ENCODE measurements at places on chromosomes 4 and X. TPM values are rescaled to one million over a fixed set of nuclear protein-coding genes. Genes with fewer than 3 reads are reported as not detected.

STPG2 gene
- total RNA-seq: 0.19 TPM

- H3K27ac ChIP-seq: no peak overlapping the region
- H3K27me3 ChIP-seq: no peaks in the 10 kb centered on the region
- no peaks in the 10 kb centered on the region for H3K4me1 ChIP-seq
- no peak overlapping the region for H3K4me3 ChIP-seq
- no peak for DNase-seq
Observed at GRCh38 chr4:24244663-24245490, 339.5 kb downstream of the DHX15 start.

HHIP gene
- not detected for total RNA-seq

DNA sequence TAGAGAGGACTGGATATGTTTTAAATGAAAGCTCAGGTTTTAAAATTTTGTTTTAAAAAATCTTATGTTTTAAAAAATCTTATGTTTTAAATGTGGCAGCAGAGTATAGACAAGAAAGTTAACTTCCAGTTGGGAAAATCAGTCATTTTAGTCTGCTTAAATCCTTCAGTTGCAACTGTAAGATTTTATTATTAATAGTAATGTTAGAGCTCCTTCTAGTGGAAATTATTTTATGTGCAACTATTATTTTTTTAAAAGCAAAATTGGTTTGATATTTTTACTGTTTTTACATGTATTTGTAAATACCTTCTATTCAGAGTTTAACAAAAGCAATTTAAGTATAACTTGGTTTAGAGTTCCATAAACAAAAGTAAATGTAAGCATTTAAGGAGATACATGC is 8.5 kb upstream of the NUDT6 start:
- DNase-seq: no peak
- peaks cover 35% of the 10 kb centered on the region for H3K36me3 ChIP-seq
- H3K4me1 ChIP-seq: no peaks in the 10 kb centered on the region
- H3K27ac ChIP-seq: no peak overlapping the region

EGFL6 gene
- not detected for total RNA-seq

DNA sequence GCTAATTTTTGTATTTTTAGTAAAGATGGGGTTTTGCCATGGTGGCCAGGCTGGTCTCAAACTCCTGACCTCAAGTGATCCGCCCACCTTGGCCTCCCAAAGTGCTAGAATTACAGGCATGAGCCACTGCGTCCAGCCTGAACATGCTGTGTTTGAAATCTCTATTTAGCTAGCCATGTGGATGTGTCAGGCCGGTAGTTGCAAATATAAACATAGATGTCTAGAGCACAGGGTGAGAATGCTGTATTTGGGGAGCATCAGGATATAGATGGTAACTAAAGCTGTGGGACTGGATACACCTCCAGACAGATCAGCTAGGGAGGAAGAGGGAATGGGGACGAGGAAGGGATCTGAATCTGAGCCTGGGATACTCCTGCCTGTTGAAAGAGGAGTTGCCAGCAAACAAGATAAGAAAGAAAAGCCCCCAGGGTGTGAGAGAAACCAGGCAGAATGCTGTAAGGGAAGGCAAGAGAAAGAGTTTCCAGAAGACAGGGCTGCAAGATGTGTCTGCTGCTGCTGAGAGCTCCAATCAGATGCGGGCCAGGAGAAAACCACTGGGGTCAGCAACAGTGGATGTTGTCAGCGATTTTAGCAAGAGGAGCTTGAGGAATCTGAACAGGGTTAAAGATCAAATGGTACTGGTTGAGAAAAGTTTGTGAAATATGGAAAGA is 177.4 kb downstream of the PALLD start:
- no peak overlapping the region for H3K27ac ChIP-seq
- no peaks in the 10 kb centered on the region for H3K27me3 ChIP-seq
- no peaks in the 10 kb centered on the region for H3K4me1 ChIP-seq
- no peaks in the 10 kb centered on the region for H3K36me3 ChIP-seq
- H3K4me3 ChIP-seq: no peak overlapping the region
- DNase-seq: no peak

GRCh38 chr4:8556341-8557150 is 23.6 kb upstream of the GPR78 start:
- no peaks in the 10 kb centered on the region for H3K4me1 ChIP-seq
- no peak overlapping the region for H3K4me3 ChIP-seq
- no peaks in the 10 kb centered on the region for H3K27me3 ChIP-seq
- H3K36me3 ChIP-seq: no peaks in the 10 kb centered on the region

DNA sequence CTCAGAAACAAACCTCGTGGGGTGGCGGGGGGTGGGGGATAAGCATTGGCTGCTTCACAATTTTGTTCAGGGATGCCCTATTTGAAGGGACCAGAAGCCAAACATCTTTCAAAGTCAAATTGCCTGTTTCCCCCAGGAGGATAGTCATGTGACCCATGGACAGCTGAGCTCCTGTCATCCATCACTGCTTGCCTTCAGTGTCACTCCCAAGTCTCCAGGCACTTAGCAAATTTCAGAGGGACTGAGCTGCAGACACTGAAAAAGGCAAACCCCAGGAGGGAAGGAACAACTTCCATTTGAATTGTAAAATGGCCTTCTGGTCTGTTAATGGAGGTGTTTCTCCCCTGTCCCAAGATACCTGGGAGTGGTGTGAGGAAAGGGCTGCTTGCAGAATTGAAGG is 73.4 kb downstream of the FRMPD3 start:
- no peaks in the 10 kb centered on the region for H3K27me3 ChIP-seq
- H3K4me1 ChIP-seq: no peaks in the 10 kb centered on the region
- DNase-seq: no peak
- no peak overlapping the region for H3K4me3 ChIP-seq
- no peaks in the 10 kb centered on the region for H3K36me3 ChIP-seq

PRICKLE3 gene
- total RNA-seq: 9.2 TPM

DNA sequence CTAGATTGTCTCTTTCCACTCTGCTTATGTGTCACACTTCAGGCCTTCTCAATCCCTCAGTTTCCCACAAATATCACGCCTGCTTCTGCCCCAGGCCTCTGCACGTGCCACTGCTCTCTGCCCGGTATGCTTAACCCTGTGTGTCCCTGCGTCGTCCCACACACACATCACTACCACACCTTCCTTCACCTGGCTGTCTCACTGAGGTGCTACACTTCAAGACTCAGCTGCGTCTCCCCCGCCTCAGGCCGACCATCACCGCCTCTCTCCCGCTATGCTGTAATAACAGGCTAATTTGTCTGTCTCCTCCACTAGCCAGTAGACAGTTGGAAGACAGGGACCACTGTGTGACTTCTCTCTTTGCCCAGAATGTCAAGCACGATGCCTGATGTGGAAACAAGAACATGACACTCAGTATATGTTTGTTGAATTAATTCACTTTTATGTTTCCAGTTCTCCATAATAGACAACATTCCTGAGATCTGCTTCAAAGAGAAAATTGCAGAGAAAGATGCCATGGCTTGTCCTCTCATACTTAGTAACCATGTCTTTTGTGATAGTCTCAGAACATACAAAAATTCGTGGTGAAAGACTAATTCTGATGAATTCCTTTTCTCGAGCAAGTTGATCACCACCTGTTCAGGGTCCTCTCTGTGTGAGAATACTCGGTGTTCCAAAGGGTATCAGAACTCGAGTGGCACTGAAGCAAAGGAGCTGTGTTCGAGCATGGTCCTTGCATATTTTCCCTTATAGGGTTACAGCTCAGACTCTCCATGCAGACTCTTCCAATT is 54.2 kb downstream of the AFAP1 start:
- peaks cover 8% of the 10 kb centered on the region for H3K4me1 ChIP-seq
- DNase-seq: no peak
- H3K36me3 ChIP-seq: no peaks in the 10 kb centered on the region
- H3K27ac ChIP-seq: no peak overlapping the region
- no peaks in the 10 kb centered on the region for H3K27me3 ChIP-seq

PNCK gene
- 0.35 TPM for total RNA-seq

SYTL5 gene
- total RNA-seq: not detected
